ENCODE measurements at places on chromosomes 11 and 22. TPM values are rescaled to one million over a fixed set of nuclear protein-coding genes. Genes with fewer than 3 reads are reported as not detected.

GRCh38 chr11:2881076-2881980, 4.2 kb downstream of the CDKN1C start:
- no peaks in the 10 kb centered on the region for H3K36me3 ChIP-seq
- H3K4me1 ChIP-seq, result no peaks in the 10 kb centered on the region
- DNase-seq, result no peak
- peaks cover 5% of the 10 kb centered on the region for H3K27me3 ChIP-seq
- no peak overlapping the region for H3K27ac ChIP-seq
- H3K4me3 ChIP-seq, result no peak overlapping the region

DNA sequence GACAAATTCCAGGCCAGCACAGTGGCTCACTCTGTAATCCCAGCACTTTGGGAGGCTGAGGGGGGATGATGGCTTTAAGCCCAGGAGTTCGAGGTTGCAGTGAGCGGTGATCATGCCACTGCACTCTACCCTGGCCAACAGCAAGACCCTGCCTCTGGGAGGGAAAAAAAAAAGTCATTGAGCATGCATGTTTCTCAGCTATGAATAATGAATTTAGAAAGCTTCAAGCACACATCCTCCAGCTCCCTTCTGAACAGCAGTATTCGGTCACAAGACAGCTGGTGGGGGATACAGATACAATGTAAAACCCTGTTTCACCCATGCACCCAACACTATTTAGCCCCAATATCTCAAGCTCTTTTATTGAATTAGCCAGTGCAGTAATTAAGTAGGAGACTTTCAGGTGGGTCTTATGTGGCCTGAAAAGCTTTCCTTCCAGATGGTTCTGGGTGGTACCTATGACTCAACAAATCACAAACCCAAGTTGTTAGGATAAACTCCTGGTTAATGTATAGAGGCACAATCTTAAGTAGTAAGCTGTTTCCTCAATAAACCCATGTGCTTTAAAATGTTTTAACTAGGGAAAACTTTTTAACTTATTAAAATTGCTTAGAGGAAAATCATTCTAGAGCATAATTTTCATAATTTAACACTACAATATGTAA, 13.4 kb downstream of the PRDM10 start:
- DNase-seq, result no peak
- no peaks in the 10 kb centered on the region for H3K27me3 ChIP-seq
- no peaks in the 10 kb centered on the region for H3K4me1 ChIP-seq
- no peaks in the 10 kb centered on the region for H3K36me3 ChIP-seq

The MUC15 gene
- polyA plus RNA-seq, result not detected

The APOL5 gene
- 0.06 TPM for polyA plus RNA-seq

The MPZL2 gene
- not detected for polyA plus RNA-seq
